ENCODE measurements at places on chromosomes 12 and 14.

DNA sequence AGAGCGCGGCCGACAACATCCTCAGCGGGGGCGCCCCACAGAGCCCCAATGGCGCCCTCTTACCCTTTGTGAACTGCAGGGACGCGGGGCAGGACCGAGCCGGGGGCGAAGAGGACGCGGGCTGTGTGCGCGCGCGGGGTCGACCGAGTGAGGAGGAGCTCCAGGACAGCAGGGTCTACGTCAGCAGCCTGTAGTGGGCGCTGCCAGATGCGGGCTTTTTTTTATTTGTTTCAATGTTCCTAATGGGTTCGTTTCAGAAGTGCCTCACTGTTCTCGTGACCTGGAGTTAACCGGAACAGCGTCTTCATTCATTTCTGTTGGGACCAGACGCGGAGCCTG, 103.8 kb upstream of the FKBP4 start:
- peak; percentile 43 for DNase-seq

- no peak for DNase-seq
Observed at GRCh38 chr12:63804746-63805145, 25.0 kb downstream of the RXYLT1 start.

GRCh38 chr14:65804439-65805112, 392.0 kb downstream of the FUT8 start:
- no peak for DNase-seq

DNA sequence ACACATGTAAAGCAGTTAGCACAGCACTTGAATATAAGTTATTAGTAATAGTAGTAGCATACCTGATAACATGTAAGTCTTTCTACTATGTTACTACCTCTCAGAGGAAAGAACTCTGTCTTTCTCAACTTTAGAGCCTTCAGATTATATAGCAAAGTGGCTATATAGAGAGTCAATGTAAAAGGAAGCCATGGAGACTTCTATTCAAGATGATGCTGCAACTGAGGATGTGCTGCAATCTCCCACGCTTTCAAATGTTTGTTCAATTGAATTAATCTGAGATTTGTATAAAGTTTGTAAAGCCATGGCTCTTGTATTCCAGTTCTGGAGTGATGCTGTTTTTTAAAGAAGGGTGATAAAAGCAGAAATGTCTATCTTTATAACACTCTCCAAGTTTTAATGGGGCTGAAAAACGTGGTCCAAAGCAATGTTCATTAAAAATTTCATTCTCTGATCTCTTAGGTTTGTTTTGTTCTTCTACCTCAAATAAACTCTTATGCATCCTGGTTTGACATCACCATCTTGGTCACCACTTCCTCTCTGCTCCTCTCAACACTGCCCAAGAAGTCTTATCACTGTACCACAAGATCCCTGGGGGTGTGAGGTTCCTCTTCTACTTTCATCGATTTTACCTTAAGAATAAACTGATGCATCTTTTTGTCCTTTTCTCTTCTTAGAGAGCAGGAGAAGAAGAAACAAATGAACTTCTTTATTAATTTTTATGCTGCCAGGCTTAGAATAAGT, 40.6 kb downstream of the C12orf42 start:
- no peak for DNase-seq

DNA sequence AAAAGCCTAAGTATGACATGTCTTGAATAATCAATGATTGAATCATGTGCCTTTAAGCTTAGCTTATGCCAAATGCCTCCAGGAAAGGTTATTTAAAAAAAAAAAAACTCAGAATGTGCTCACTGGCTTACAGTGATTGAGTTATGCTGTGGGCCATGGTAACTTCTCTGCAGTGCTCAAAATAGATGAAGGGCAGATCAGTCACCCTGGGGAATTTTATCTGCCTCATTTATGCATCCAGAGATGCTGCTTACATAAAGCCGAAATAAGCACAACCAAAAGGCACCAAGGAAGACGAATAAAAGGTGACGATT, 118.7 kb upstream of the MDM1 start:
- peak; percentile 63 for DNase-seq

DNA sequence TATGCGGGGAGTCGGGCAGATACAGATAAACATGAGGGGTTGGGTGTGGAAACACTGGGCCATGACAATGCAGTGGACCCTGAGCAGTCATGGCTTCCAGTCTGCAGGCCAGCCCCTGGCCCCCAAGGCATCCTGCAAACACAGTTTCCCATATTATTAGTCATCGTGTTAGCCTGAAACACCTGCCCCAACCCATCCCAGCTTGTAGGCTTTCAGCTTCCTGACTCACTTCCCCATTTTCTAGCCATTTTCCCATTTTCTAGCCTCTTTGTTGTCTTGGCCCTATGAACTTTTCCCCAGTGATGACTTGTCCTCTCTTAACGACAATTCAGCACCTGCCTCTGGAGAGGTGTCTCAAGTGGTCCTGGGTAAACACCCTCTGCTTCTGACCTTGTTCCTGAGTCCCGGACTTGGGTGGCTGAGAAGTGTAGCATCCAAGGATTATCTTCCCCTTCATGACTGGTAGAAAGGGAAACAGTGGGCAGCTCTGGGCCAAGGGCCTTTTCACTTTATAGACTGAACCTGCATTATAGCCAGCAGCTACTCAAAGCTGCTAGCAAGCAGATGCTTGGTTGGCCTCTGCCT, 4.3 kb upstream of the PGF start:
- DNase-seq, result no peak

DNA sequence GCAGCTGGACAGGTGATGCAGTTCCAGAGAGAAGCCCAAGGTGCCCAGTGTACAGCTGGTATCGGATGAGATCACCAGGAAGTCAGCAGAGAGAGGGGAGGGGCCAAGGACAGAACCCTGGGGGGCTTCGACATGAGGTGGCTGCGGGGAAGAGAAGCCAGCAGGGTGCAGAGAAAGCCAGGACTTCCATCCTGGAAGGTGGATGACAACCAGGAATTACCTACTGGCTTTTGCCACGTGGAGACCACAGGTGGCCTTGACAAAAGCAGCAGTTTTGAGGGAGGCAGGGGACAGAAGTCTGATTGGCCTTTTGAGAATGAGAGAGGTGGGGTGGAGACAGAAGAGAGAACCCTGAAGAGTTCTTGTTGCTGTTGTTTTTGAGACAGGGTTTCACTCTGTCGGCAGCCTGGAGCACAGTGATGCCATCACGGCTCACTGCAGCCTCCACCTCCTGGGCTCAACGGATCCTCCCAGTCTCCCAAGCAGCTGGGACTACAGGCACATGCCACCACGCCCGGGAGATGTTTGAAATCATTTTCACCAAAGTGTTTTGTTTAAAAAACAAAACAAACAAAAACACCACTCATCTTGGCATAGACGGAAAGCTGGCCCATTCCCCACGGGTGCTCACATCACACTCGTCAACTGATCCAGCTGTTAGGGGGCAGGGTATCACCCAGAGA, 35.2 kb downstream of the CDC42BPB start:
- DNase-seq, result no peak

GRCh38 chr14:28756884-28757570, 9.6 kb upstream of the FOXG1 start:
- DNase-seq, result peak; percentile 23

- DNase-seq, result no peak
Observed at GRCh38 chr14:34029921-34030334, 79.1 kb upstream of the EGLN3 start.

DNA sequence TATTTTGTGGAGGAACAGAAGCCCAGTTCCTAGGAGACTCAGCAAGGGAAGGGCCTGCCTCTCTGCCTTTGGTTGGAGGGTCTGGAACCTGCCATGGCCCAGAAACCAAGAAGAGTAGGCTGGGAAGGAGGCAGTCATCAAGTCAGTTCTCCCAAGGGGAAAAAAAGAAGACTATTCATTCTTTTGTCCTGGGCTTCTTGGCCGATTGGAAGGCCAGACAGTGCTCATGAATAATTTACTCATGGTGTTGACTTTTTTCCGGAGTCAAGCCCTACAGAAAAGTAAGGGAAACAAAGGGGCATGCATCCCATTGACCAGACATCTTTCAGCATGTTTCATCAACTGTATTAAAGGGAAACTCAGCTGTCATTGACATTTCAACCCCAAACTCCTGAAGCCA, 168.1 kb downstream of the PRKCH start:
- no peak for DNase-seq

DNA sequence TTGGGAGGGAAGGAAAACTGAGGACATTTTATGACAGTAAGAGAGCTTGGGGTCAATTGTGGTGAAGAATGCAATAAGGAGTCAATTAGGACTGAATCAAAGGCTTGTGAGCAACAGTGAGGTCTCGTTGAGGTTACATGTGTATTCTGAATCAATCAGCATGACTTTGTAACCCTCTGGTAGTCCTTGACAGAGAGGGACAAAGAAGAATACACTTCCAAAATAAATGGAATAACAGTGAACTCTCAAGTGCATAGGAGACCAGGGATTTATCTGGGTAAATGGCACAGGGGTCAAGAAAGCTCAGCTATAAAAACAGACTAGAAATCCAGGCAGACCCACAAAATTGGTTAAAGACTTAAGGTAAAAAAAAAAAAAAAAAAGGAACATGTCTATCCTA, 85.1 kb upstream of the NAV3 start:
- DNase-seq, result no peak

DNA sequence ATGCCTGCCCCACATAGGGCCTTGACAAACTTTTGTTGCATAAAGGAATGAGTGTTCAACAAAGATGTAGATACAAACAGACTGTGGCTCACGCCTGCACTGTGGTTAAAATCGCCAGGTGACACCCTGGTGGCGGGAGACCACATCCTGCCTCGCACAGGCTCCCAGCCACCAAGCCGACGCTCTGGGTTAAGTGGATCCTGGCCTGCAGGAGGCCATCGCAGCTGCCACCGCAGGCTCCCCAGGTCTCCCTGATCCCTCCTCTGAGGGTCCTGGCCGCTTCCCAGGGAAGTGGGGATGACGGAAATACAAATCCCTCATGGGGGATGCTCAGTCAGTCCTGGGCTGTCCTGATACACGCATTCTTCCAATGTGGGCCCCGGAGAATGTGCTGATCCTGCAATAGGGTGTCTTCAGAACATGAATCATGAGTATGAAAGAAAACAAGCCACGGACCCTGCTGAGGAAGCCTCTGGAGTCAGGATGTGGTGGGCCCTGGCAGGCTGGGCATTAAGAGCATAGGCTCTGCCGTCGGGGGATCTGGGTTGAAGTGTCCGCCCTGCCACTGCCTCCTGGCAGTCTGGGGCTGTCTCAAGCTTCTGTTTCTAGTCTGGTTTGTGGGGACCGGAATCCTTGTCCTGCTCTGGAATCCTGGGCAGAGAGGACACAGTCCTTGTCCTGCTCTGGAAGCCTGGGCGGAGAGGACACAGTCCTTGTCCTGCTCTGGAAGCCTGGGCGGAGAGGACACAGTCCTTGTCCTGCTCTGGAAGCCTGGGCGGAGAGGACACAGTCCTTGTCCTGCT, 53.5 kb upstream of the BEGAIN start:
- no peak for DNase-seq

DNA sequence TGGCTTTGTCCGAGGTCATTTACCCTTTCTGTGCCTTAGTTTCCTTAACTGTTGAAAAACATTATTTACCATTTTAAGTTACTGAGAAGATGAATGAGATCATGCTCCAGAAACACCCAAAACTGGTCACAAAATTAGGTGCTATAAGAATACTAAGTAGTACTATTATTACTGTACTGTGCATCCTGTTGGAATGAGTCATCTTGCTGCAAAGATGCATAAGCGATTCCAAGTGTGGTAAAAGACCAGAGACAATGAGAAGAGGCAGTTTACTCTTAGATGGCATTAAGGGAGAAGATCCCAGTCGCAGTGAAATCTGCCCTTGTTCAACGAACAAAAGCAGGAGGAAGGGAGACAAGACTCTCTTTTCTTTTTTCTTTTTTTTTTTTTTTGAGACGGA, 4.2 kb upstream of the PLEKHA5 start:
- DNase-seq, result no peak

- DNase-seq, result no peak
Observed at GRCh38 chr12:108374596-108375320, 35.6 kb upstream of the CMKLR1 start.

- DNase-seq, result no peak
Observed at GRCh38 chr12:78666584-78666983, 198.0 kb upstream of the SYT1 start.

GRCh38 chr14:36477266-36477665, 42.8 kb downstream of the NKX2-1 start:
- no peak for DNase-seq

GRCh38 chr12:3717283-3717898, 35.5 kb downstream of the CRACR2A start:
- no peak for DNase-seq

DNA sequence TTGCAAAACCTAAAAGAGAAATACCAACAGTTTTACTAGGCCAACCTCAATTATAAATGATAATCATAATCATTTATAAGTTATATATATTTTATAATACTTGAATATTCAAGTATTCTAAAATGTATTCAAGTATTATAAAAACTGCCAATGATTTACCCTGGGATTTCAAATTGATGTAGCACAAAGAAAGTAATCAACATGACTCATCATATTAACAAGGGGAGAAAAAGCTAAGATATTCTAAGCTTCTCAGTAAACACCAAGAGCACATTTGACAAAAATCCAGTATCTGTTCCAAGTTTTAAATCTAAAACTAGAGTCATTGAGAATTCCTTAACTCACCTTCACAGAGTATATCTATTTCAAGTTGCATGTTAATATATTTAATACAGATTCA, 56.1 kb downstream of the CAPZA3 start:
- DNase-seq, result no peak

GRCh38 chr14:82911930-82912329, 1378.3 kb upstream of the SEL1L start:
- no peak for DNase-seq

- DNase-seq, result no peak
Observed at GRCh38 chr12:113820309-113820708, 145.8 kb downstream of the RBM19 start.

- DNase-seq, result no peak
Observed at GRCh38 chr12:12408265-12408690, 51.4 kb downstream of the BORCS5 start.

GRCh38 chr14:61535458-61535857, 159.9 kb upstream of the HIF1A start:
- no peak for DNase-seq

GRCh38 chr14:29650554-29651269, 276.9 kb downstream of the PRKD1 start:
- no peak for DNase-seq

DNA sequence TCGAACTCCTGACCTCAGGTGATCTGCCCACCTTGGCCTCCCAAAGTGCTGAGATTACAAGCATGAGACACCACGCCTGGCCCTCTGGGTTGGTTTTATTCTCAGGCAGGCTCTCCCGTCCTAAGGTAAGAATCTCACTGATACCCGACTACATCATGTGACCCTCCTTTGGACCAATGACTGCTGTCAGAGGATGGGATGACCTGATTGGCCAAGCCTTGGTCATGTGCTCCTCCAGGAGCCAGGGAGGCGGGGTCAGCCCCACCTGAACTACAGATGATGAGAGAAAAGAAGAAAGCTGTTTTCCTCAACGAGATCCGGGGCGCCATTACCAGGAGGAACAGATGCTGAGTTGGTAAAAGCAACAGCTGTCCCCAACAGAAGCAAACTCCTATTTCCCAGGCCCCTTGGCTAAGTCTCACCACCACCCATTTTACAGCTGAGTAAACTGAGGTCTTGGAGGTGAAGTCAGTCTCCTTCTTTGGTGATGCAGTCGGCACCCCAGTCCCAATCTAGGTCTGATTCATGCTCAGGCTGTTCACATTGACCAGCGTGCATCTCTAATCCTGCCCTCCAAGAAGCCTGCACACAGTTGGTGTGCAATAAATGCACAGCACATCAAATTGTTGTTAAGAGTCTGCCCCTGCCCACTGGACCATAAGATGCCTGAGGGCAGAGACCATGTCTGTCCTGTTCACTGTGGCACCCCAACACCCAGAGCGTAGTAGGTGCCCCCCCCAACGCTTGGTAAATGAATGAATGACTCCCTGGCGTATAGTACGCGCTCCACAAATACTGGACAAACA, 118.8 kb downstream of the SCARB1 start:
- no peak for DNase-seq

- no peak for DNase-seq
Observed at GRCh38 chr14:103504991-103505565, 17.6 kb downstream of the CKB start.

Data from suppressor macrophage treated with lipopolysaccharide for 4 hours (primary cell).